Lung (tissue), 17 donors: ENCODE measurements at places on chromosomes 4 and X. TPM values are rescaled to one million over a fixed set of nuclear protein-coding genes. Genes with fewer than 3 reads are reported as not detected.

- no peak for DNase-seq
- no peaks in the 10 kb centered on the region for H3K4me1 ChIP-seq
- no peaks in the 10 kb centered on the region for H3K36me3 ChIP-seq
- no peak overlapping the region for H3K4me3 ChIP-seq
- no peaks in the 10 kb centered on the region for H3K27me3 ChIP-seq
Measured at GRCh38 chr4:41976775-41977516, 4.6 kb upstream of the DCAF4L1 start.

DNA sequence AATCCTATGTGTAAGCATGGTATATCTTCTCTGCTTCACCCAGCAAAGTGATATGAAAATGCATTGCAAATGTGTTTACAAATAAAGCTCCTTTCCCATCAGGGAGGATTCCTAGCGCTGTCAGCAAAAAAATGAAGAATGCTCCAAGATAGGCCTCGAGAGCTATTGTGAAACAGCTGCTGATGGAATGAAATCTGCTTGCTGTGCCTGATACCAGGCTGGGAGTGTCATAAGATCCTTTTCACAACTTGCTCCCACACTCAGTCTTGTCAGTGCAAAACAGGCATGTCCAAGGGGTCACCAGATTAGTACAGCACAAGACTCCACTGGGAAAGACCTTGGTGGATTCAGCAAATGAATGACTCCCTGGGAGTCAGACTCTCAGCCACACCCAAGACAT lies 34.1 kb downstream of the HNRNPH2 start:
- no peak overlapping the region for H3K27ac ChIP-seq
- no peaks in the 10 kb centered on the region for H3K4me1 ChIP-seq
- DNase-seq: no peak

- H3K27me3 ChIP-seq: no peaks in the 10 kb centered on the region
- DNase-seq: no peak
- no peak overlapping the region for H3K27ac ChIP-seq
- H3K36me3 ChIP-seq: no peaks in the 10 kb centered on the region
- no peaks in the 10 kb centered on the region for H3K4me1 ChIP-seq
Measured at GRCh38 chr4:177266506-177266905, 43.2 kb upstream of the NEIL3 start.

ARSH gene
- total RNA-seq: not detected

OTC gene
- 1.2 TPM for total RNA-seq

DNA sequence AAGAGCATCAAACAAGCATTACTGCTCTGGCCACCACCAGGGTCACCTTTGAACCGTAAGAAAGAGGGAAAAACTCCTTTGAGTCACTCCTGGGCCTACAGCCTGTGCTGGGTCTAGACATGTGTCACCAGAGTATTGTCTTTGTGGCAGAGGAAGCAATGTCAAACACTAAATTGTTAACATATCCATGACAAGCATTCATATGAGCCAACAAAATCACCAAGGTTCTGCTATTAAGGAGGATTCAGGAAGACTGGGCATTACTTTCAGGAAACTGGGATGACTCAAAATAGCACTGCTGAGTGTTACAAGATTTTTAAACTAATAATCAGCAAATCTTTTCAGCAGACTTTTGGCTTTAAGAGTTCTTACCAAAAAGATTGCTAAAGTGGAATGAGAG lies 28.1 kb downstream of the LGI2 start:
- H3K27me3 ChIP-seq: no peaks in the 10 kb centered on the region
- no peaks in the 10 kb centered on the region for H3K36me3 ChIP-seq
- no peak for DNase-seq
- no peak overlapping the region for H3K4me3 ChIP-seq

ZNF718 gene
- 7.2 TPM for total RNA-seq

DNA sequence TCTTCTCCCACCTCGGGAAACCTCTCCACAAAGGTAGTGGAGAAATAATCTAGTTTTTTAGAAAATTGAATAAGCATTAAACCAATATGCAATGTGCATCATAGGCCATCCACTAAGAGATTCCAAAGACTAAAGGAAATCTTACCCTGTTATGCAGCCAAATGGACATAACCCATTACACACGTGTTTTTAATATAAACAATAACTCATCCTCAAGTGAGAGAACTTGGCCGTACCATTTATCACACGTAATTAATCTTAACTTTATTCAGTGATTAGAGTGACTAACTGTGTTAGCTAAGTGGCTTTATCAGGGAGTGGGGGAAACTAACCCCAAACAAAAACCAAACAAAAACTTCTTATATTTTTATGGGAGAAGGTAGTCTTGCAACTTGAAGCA lies 57.8 kb downstream of the AFM start:
- no peaks in the 10 kb centered on the region for H3K27me3 ChIP-seq
- H3K36me3 ChIP-seq: no peaks in the 10 kb centered on the region
- no peak overlapping the region for H3K27ac ChIP-seq
- no peak overlapping the region for H3K4me3 ChIP-seq
- DNase-seq: no peak
- no peaks in the 10 kb centered on the region for H3K4me1 ChIP-seq

DNA sequence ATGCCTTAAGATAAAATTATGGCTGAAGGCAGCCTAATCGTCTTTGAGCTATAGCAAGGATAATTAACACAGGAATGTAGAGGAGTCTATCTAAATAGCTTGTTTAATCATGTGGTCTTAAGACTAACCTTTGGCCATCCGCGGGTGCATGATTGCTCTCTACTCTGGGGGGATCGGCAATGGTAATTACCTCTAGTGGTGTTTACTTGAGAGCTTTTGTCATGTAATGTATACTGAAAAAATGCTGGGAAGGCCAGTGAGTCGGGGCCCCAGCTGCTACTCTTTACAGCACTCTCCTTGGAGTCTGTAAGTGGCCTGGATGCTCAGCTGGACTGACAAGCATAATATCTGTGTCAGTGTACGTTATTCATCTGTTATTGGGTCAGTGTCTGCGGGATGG lies 65.5 kb upstream of the GNPDA2 start:
- H3K27ac ChIP-seq: no peak overlapping the region
- no peaks in the 10 kb centered on the region for H3K27me3 ChIP-seq
- H3K4me1 ChIP-seq: no peaks in the 10 kb centered on the region
- no peaks in the 10 kb centered on the region for H3K36me3 ChIP-seq

GRCh38 chrX:139762400-139763183 lies 54.6 kb upstream of the MCF2 start:
- DNase-seq: no peak
- no peak overlapping the region for H3K4me3 ChIP-seq
- H3K27me3 ChIP-seq: no peaks in the 10 kb centered on the region
- H3K27ac ChIP-seq: no peak overlapping the region
- H3K36me3 ChIP-seq: no peaks in the 10 kb centered on the region

DNA sequence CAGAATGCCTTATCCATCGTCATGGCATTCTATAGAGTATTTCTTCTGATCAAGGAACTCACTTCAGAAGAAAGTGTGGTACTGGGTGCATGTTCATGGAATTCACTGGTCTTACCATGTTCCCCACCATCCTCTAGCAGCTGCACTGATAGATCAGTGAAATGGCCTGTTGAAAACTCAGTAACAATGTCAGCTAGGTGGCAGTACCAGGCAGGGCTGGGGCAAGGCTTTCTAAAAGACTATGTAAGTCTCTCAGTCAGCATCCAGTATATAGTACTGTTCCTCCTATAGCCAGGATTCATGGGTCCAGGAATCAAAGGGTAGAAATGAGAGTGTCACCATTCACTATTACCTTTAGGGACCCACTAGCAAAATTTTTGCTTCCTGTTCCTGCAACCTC lies 15.8 kb upstream of the LDB2 start:
- H3K4me1 ChIP-seq: no peaks in the 10 kb centered on the region
- no peak overlapping the region for H3K27ac ChIP-seq
- no peaks in the 10 kb centered on the region for H3K36me3 ChIP-seq

NXF2B gene
- total RNA-seq: 0.43 TPM

SPANXB1 gene
- not detected for total RNA-seq

GRCh38 chr4:128068918-128069317 lies 7.8 kb downstream of the LARP1B start:
- H3K36me3 ChIP-seq: no peaks in the 10 kb centered on the region
- no peaks in the 10 kb centered on the region for H3K27me3 ChIP-seq
- no peak overlapping the region for H3K4me3 ChIP-seq
- no peaks in the 10 kb centered on the region for H3K4me1 ChIP-seq
- no peak overlapping the region for H3K27ac ChIP-seq

- H3K27me3 ChIP-seq: no peaks in the 10 kb centered on the region
- H3K36me3 ChIP-seq: no peaks in the 10 kb centered on the region
- peaks cover 3% of the 10 kb centered on the region for H3K4me1 ChIP-seq
Measured at GRCh38 chr4:114038762-114039387, 59.4 kb upstream of the ARSJ start.

CENPE gene
- total RNA-seq: 1.3 TPM

DNA sequence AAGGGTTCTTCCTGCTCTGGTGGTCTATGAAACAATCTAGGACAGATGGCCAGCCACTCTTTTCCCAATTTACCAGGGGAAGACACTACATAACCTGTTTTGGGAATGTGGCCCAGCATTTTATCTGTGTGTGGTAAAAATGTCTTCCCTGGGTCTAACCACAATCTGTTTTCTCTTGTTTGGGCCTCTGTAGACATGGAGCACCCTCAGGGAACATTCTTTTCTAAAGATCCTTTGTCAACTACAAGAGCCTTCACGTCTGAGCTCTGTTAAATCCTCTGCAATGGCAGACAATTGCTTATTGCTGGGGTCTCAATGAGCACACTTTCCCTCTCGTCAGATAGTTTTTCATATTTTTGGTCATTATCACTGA lies 35.5 kb downstream of the PLAC1 start:
- DNase-seq: no peak
- H3K4me1 ChIP-seq: peaks cover 11% of the 10 kb centered on the region
- H3K36me3 ChIP-seq: no peaks in the 10 kb centered on the region
- no peak overlapping the region for H3K4me3 ChIP-seq
- no peaks in the 10 kb centered on the region for H3K27me3 ChIP-seq

RBMXL3 gene
- total RNA-seq: not detected

- H3K27me3 ChIP-seq: peaks cover 3% of the 10 kb centered on the region
- H3K4me3 ChIP-seq: no peak overlapping the region
- H3K27ac ChIP-seq: no peak overlapping the region
- H3K4me1 ChIP-seq: no peaks in the 10 kb centered on the region
- DNase-seq: no peak
Measured at GRCh38 chrX:20042221-20042620, 51.4 kb upstream of the BCLAF3 start.

DNA sequence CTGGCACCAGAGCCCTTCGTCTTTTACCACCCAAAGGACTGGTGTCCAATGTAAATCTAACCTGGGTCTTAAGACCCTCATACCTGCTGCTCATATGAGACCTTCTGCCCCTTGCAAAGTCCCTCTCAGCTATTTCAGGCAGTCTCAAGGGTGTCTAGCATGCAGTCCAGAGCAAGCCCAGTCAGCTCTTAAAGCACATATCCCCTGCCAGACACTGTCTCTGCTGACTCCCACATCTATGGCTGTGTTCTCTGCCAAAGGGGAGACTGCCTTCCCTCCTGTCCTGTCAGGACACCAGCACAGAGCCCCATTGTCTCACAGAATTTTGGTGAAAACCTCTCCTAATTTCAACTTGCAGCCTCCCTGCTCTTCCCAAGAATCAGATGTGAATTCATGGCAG lies 118.5 kb downstream of the PARM1 start:
- no peak overlapping the region for H3K27ac ChIP-seq
- no peaks in the 10 kb centered on the region for H3K4me1 ChIP-seq
- H3K4me3 ChIP-seq: no peak overlapping the region
- H3K27me3 ChIP-seq: no peaks in the 10 kb centered on the region

DNA sequence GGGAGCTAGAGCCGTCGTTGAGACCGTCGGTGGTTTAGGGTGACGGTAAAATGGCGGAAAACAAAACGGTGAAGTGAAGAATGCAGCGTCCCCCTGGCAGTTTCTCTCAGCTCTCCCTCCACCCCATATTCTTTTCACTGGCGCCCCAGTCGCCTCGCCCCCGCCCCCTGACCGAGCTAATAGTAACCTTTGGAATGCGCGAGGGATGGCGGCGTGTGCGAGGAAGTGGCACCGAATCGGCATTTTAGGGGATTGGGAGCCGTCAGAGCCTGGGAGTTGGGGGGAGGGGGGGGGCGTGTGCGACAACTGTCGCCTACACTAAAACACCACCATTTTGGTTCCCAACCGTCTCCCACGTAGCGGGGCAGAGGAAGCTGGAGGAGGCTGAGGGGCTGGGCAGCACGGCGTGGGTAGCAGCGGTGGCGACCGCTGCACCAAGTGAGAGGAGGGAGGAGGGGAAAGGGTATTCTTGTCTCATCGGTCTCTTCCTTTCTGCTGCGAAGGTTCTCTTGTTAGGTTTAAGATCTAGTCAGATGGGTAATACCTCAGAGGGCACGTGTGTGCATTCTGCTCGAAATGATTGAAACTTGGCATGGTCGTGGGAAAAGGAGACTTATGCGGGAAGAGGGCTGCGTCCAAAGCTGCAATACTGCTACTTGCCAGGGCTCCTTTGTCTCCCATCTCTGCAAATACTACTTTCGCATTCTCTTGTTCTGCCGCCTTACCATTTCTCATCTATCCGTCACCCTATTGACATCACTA lies 840 bp downstream of the ZNF711 start:
- no peak overlapping the region for H3K27ac ChIP-seq
- peak; percentile 78 for DNase-seq
- peak overlapping the region; percentile 40 for H3K4me3 ChIP-seq
- no peaks in the 10 kb centered on the region for H3K4me1 ChIP-seq
- no peaks in the 10 kb centered on the region for H3K27me3 ChIP-seq
- H3K36me3 ChIP-seq: no peaks in the 10 kb centered on the region

COL4A5 gene
- total RNA-seq: 253 TPM

DNA sequence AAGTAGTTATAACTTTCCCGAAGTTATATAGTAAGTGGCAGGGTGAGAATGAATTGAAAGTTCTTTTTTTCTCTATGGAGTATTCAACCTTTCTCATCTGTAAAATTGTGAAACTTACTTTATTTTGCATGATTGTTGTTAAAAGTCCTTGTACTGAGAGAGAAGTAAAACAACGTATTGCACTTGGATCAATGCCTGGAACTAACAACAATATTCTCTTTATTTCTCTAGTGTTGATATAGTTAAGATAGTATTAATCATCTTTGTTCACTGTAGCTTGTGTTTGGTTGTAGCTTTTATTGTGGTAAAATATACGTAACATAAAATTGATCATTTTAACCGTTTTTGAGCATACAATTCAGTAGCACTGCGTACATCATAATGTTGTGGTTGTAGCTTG lies 48.7 kb downstream of the STIM2 start:
- H3K27ac ChIP-seq: no peak overlapping the region
- peaks cover 11% of the 10 kb centered on the region for H3K4me1 ChIP-seq
- no peak for DNase-seq
- H3K36me3 ChIP-seq: no peaks in the 10 kb centered on the region
- H3K27me3 ChIP-seq: no peaks in the 10 kb centered on the region

DNA sequence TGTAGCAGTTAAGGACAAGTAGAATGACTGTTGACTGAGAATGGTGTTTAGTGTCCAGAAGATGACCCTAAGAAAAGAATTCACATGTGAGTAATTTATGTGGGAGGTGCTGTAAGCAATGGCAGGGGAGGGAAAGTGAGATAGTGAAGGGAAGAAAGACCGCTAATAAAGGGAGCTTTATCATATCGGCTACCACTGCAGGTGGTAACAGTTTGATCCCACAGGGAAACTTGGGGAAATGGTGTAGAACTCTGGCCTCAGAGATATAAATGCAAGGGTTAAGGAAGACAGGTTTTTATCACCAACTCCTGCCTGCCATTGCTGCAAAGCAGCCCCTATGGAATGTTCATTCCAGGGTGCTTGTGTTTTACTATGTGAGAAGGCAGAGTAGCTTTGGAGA lies 489.6 kb downstream of the STPG2 start:
- DNase-seq: no peak
- H3K36me3 ChIP-seq: no peaks in the 10 kb centered on the region
- no peaks in the 10 kb centered on the region for H3K27me3 ChIP-seq
